ENCODE measurements at places on chromosomes 2 and 18.

DNA sequence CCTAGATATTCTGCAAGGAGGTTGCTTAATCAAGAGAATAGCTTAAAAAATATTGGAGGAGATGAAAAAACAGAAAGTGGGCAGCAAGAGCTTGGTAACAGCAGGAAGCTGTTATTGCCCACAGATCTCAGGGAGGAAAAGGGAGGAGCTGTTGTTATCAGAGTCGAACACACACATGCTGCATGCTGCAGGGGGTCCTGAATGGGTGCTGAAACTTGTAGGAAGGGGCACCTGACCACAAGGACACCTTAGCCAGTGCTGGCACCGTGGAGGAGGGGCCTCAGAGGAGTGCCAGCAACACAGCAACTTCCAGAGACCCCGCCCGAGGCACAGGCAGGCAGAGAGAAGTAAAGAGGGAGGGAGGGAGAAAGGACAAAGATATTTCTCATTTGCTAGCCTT lies 332.9 kb downstream of the SOCS6 start:
- no peak for DNase-seq

- DNase-seq: no peak
Observed at GRCh38 chr2:203732953-203733510, 26.6 kb downstream of the CD28 start.

DNA sequence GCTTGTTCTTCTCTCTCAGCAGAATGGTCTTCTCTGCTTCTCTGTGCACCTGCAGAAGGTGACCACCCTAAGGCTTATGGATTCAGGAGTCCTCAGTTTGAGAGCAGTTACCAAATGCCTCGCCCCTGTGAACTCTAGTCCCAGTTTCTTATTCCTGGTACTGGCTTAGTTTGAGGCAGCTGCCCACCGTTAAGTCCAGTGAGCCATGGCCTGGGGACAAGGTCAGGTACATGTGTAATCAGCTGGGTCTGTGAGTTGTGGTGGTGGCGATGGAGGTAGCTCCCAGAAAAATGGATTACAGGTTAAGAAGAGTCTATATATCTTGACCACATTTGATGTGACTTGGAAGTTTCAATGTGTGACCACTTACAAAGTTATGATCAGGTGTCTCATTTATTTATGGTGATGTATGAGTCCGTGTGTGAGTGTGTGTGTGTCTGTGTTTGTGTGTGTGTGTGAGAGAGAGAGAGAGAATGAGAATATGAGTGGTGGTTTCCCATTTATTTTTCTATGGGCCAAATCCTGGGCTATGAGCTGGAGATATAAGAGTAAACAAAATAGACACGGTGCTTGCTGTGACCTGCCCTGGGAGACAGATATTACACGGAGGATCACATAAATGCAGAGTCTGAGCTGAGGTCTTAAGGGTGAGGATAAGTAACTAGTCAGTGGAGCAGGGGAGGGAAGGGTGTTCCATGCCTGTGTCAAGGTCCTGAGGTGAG lies 13.0 kb upstream of the IL1RN start:
- DNase-seq: no peak

DNA sequence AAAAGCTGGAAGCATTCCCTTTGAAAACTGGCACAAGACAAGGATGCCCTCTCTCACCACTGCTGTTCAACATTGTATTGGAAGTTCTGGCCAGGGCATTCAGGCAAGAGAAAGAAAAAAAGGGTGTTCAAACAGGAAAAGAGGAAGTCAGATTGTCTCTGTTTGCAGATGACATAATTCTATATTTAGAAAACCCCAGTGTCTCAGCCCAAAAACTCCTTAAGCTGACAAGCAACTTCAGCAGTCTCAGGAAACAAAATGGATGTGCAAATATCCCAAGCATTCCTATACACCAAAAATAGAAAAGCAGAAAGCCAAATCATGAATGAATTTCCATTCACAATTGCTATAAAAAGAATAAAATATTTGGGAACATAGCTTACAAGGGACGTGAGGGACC lies 11.1 kb downstream of the SLC8A1 start:
- DNase-seq: no peak

DNA sequence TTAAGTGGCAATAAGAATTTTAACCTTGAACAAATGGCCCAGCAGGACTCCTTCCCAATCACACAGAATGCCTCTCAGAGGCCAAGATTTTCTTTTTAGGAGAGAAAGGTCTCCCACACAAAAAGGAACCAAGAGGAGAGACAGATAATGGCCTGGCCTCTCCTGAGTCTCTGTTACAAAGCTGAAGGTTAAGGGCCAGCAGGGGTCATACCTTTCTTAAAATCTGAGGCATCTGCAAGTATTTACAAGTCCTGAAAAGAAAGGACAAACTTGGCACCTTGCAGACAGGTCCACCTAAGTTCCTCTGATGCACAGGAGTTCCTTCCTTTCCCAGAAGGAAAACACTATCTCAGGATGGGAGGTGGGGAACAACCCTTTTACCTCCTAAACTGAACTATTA lies 142.3 kb downstream of the TMEM163 start:
- no peak for DNase-seq

DNA sequence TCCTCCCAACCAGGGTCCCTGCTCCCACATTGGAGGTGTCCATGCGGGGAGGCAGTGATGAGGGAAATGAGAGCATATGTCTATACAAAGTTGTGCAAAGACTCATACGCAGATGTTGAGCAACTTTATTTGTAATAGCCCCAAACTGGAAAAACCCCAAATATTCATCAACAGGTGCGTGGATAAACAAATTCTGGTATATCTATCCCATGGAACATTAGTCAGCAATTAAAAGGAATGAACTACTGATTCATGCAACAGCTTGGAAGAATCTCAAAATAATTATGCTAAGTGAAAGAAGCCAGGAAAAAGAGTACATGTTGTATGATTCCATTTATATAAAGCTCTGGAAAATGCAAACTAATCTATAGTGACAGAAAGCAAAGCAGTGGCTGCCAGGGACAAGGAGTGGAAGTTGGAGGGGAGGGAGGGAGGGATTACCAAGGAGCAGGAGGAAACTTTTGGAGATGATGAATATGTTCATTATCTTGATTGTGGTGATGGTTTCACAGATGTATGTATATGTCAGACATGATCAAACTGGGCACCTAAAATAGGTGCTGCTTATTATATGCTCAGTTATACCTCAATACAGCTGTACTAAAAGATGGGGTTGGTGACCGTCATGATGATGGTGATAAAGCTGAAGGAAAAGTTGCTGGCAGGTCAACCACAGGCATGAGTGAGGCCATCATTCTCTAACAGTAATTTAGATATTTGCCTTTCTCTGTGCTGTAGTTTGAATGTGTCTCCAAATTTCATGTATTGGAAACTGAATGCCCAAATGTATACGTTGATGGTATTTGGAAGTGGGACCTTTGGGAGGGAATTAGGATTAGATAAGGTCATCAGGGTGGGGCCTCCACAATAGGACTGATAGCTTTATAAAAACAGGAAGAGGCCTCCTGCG lies 270.9 kb downstream of the CYP26B1 start:
- no peak for DNase-seq

- no peak for DNase-seq
Observed at GRCh38 chr18:48935433-48935774, 15.4 kb downstream of the SMAD7 start.

DNA sequence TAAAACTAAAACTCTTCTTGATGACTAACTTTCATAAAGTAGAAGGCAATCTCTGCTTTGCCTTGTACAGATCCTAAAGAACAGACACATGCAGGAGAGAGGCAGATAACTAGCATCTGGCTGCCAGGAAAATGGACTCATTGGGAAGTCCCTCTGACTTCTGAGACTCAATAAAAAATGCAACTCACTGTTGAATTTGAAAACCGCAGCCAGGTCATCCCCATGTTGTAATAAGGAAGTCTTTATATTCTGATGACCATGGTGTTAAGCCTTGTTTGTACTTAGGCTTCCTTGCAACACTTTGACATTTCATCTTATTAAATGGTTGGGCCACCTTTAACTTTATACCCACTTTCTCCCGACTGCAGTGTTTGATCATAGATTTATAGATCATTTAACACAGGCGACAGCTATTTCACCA lies 375.1 kb upstream of the KCNH7 start:
- no peak for DNase-seq

GRCh38 chr2:181467966-181468707 lies 11.0 kb downstream of the ITGA4 start:
- DNase-seq: no peak

GRCh38 chr2:177712462-177712861 lies 319.9 kb downstream of the AGPS start:
- DNase-seq: no peak

DNA sequence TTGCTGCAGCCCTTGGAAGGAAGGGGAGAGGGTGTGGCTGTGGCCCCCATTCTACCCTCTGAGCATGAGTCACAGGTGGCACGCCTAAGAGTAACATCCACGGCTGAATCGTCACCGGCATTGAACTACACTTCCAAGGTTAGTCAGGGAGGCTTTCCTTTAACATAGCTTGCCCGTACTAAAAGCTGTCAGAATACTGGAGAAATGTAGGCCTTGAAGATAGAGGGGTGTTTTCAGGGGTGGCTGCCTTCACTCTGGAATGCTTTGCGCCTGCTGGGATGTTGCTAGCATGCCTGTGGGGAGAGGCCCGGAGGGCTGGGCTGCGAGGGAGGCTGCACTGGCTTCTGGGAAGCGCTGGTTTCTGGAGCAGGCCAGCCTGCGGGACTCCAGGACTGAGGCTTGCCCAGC lies 333.7 kb downstream of the AGAP1 start:
- DNase-seq: no peak

DNA sequence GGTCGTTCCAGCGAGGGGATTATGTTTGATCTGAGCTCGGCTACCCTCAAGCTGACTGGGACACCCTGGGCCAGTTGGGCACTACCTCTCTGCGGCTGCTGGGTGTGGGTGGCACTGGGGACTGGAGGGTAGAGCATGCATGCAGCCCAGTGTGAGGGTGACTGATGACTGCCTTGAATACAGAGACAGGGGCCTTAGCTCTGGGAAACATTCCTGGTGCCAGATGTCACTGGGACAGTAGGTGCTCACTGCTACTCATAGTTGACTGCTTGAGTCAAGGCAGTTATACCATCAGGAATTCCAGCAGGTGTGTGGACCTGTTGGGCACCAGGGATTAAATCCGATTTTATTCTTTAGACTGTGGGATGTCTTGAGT lies 33.6 kb upstream of the ATP6V1B1 start:
- no peak for DNase-seq

DNA sequence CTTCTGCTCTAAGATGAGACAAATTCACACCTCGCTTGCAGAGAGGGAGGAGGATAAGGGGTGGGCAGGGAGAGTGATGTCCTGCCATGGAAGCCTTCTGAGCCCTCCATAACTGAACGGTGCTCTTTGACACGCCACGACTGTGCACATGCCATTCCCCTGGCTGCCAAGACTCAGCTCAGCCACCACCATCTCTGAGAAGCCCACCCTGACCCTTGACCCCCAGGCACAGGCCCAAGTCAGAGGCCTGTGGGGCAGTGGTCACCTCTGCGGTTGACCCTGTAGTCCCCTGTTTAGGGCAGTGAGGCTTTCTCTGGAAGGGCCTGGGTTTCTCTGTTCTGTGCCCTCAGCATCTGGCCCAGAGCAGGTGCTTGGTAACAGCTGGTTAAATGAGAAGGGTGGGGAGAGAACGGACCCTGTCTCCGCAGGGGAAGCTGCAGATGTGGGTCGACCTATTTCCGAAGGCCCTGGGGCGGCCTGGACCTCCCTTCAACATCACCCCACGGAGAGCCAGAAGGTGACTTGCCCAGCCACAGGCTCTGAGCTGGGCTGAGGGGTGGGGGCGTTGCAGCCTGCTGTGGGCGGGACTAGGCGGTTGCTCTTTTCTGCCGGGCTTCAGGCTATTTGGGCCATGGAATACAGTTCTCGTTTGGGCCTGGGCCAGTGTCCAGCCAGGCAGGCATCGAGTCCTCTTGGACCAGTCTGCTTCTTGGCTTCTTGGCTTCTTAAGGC lies 215.1 kb downstream of the DYSF start:
- no peak for DNase-seq

GRCh38 chr2:105872142-105872728 lies 127.5 kb downstream of the NCK2 start:
- no peak for DNase-seq

DNA sequence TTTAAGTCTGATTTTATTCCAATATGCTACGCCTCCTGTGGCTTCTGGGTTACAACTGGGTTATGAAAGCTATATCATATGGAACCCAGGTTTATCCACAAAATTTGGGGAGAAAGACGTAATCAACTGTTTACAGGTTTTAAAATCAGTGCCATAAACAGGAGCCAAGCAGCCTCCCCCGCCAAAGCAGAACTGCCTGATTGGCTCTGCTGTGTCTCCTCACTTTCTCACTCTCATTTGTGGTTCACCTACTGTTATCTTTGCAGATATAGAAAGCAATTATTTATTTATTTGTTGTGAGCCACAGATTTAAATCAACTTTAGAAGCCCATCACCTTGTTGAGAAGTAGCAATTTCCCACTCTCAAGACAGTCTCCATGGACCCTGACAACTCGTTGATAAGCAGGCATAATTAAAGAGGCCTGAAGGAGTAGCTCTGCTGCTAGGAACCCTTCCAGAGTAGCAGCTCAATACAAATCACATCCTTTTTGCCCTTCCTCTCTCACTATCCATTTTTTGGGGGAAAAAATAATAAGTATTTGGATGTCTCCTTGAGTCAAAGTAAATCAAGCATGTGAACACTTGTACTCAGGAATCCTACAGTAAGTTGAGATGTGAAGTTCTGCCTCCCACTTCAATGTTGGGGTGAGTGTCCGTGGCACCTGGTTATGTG lies 191.0 kb upstream of the CCDC150 start:
- no peak for DNase-seq

DNA sequence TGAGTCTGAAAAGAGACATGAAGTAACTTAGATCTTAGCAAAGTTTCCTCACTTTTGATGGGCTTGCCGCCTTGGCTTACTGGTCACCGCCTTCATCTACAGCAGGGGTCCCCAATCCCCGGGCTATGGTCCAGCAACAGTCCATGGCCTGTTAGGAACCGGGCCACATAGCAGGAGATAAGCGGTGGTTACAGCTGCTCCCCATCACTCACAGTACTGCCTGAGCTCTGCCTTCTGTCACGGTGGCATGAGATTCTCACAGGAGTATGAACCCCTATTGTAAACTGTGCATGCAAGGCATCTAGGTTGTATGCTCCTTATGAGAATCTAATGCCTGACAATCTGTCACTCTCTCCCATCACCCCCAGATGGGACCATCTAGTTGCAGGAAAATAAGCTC lies 72.9 kb downstream of the BIN1 start:
- DNase-seq: no peak

- DNase-seq: no peak
Observed at GRCh38 chr2:66702301-66702700, 267.4 kb downstream of the MEIS1 start.

DNA sequence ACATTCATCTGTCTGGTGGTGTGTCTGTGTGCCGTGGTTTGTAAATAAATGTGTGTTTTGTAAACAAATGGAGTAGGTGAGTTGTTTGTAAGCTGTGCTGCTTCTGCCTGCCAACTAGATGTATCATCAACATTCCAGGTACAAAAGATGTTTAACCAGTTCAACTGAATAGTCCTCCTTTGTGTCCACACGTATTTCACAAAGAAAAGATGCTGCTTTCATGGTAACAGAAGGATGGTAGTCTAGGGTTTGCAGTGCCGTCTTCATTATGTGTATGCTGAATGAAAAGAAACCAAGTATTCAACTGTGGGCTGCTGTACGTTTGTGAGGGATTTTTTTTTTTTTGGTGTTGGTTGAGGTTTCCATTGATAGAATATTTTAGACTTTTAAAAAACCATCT lies 72.1 kb downstream of the CAMKMT start:
- no peak for DNase-seq

- no peak for DNase-seq
Observed at GRCh38 chr18:8889489-8889888, 184.1 kb downstream of the MTCL1 start.

GRCh38 chr2:16208921-16209320 lies 268.6 kb downstream of the MYCN start:
- DNase-seq: no peak

- DNase-seq: no peak
Observed at GRCh38 chr2:201734111-201734510, 35.7 kb upstream of the MPP4 start.
